Amniotic stem cell (primary cell): ENCODE measurements at places on chromosomes 2 and 18.

DNA sequence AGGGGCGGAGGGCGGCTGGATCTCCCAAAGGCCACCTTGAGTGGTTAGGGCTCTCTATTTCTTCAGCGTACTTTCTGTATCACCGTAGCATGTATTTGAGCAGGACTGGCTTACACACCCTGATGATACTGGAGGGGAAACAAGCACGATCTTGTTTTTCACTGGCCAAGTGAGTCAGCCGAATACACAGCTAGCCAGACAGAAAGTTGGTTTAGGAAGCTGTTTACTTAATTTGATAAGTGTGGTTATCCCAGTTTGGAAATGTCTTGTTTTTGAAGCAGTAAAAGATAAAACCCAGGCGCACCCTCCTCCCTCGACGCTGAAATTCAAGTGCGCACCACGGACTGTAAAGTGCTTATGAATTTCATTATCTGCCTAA is 582 bp downstream of the RIOK3 start:
- DNase-seq: no peak

DNA sequence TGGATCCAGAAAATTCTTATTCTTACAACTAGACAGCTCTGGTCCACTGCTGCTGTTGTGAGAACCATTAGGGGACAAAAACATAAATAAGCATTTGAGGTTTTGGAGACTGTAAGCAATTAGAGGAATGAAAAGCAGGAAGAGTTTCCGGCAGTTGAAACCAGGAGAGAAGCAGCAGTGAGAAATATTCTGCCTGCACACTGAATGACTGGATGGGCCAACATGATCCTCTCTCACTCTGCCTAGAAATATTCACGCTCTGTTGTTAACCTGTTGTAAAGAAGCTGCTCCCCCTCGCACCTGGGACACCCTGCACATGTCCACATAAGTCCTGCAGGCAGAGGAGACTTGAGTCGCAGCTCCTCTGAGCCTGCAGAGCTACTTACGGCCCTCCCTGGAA is 60.4 kb upstream of the RNF152 start:
- DNase-seq: no peak

DNA sequence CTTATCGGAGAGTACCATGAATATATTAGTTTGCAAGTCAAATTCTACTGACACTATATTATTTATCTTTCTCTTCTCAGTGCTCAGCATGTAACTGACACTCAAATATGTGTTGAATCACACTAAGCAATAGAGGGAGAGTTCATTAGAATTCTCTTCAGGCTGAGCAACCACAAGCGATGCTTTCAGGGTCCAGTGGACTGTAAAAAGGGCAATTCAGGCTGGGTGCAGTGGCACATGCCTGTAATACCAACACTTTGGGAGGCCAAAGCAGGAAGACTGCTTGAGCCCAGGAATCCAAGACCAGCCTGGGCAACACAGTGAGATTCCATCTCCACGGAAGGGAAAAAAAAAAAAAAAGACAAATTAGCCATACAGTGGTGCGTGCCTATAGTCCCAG is 16.3 kb downstream of the PDE6D start:
- no peak for DNase-seq

DNA sequence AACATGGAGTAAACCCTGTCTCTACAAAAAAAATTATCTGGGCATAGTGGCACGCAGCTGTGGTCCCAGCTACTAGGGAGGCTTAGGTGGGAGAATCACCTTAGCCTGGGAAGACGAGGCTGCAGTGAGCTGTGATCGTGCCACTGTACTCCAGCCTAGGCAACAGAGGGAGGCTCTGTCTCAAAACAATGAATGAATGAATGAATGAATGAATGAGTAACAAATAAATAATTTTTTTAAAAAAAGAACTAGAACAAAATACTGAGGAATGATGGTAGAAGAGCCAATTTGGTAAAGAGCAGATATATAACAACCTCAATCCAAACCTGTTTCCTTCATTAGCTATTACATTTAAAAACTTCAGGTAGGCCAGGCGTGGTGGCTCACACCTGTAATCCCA is 60.1 kb downstream of the STRN start:
- DNase-seq: no peak

- DNase-seq: no peak
These were observed 47.6 kb downstream of the ITGAV start for GRCh38 chr2:186637497-186637800.

GRCh38 chr2:107078584-107078983 is 192.6 kb upstream of the ST6GAL2 start:
- no peak for DNase-seq

DNA sequence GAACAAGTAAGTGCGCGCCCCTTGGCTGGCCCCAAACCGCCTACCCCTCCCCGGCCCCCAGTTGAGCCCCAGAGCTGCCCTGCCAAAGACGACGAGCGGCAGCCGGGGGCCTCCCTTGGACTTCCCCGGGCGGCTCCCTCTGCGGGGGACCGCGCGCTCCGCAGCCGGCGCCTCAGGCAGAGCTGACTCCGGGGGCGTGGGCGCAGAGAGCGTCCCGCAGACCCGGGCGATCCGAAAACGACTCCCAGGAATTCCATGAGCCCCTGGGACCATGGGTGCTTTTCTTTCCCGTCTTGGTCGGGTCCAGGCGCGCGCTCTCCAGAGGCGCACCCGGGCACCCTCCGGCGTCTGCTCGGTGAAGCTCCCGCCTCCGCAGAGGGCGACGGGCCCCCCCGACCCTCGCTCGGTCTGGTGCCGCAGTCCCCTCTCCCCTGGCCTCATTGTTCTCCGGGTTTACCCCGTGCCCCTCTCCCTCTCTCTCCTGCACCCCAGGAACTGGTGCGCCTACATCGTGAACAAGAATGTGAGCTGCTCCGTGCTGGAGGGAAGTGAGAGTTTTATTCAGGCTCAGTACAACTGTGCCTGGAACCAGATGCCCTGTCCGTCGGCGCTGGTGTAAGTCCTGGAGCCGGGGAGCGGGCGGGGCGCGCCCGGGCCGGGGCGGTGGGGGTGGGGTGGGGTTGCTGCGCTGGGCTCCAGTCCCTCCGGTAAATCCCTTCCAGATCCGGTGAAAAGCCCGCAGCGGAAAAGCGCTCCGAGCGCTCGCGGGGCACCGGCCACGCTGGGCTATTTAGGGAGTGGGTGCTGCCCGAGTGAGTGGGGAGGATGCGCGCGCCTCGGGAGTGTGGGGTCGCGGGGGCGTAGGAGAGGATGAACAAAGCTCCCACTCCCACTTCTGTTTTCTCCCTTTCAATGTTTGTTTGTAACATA is 776 bp downstream of the EMILIN2 start:
- DNase-seq: no peak

DNA sequence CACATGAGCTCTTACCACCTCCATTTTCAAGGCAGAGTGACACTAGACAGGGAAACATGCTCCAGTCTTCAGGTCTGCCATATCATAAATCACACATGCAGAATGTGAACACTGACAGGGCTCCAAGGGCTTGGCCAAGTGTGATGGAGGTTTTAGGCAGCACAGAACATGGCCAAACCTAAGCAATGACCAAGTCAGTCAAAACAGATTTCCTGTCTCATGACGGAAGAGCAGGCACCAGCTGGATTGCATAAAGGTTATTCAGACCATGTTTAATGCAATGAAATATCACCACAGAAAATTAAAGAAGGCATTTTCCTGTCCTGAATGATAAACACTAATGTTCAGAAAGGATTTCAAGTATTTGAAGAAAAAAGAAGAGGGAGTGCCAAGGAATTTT is 72.5 kb downstream of the SUMO1 start:
- DNase-seq: no peak

DNA sequence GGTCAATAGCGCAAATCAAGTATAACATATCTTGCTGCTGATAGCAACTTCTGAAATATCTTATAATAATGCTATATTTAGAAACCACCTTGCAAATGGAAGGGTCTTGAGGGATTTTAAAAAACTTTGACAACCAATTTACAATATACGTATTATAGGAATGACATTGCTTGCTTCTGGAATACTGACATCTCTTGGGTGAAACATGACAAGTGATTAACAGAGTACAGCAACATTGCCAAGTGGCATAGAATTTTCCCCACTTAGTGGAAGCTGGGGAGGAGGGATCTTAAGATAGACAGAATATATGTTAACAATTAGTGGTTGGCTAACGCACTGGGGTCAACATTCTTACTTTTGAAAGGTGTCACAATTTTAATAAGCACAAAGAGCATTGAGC is 133.6 kb upstream of the TMEFF2 start:
- no peak for DNase-seq

DNA sequence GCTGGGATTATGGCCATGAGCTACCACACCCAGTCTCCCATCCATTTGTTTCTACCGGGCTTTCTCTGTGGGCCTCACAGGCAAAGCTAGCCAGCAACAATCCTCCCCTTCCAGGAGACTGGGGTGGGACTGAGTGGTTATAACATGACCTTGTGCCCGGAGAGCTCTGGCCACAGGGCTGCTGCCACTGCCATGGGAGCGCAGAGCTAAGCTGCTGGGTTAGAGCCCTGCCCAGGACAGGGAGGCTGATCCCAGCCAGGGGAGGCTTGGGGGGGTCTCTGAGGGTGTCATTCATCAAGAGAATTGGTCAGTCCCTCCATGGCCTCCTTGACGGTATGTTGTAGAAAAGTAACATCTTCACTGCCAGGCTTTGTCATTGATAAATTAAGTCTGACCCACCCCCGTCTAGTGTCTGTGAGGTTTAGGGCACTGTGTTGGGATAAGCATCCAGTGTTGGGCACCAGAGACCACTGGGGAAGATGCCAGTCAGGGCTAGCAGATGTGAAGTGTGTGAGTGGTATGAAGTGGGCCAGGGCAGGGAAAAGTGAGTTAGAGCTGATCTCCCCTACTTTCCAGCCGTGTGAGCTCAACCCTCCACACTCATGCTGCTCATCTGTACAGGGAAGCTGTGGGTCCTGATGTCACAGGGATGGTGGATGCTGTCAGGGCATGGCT is 368.4 kb upstream of the HS6ST1 start:
- no peak for DNase-seq

- DNase-seq: no peak
These were observed 213.4 kb downstream of the TMEM163 start for GRCh38 chr2:134505446-134505845.

DNA sequence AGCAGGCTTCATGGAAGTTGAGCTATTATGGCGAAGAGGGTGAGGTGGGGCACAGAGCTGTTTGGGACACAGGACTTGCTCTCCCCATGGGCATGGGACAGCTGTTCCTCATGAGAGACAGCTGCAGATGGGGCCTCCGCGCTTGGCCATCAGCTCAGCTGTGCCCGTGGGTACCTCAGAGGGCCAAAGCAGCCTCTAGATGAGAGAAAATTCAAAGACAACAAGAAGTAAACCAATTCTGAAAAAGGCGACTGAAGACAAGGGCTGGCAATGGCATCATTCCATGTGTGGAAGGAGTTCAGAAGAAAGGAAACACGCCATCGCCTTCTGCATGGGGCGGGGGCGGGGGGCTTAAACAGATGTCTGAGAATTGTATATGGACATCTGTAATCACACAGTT is 136.2 kb downstream of the BCL2 start:
- no peak for DNase-seq

DNA sequence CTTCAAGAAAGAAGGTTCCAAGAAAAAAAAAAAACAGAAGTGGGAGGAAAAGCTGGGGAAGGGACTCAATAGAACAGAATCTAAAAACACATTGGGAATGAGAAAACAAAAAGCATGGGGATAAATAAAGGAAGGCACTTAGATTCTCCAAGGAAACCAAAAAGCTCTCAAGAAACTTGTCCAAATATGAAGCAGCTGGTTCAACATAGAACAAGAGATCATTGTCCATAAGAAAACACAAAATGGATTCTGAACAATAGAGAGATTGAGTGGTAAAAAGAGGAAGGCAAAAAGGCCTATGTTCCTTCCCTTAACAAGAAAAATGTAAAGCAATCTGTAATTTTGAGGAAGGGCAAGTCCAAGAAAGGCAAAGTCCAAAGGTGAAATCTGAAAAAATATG is 32.9 kb upstream of the ALK start:
- no peak for DNase-seq

DNA sequence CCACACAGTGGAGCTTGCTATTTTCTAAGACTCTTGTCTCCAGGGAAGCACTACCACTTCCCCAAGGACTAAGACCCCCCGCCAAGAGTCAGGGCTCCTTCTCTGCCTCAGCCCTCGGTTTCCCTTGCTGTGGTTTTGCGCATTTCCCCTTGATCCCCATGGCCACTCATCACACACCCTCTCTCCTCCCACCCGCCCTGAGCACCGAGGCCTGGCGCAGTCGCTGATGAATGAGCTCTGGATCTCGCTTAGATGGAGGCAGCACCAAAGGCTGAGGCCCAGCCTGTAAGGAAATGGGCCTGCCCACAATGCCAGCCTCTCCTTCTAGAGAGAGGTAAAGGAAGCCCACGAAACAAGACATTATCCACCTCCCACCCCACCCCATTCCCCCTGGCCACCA is 96.9 kb downstream of the TNS1 start:
- no peak for DNase-seq

DNA sequence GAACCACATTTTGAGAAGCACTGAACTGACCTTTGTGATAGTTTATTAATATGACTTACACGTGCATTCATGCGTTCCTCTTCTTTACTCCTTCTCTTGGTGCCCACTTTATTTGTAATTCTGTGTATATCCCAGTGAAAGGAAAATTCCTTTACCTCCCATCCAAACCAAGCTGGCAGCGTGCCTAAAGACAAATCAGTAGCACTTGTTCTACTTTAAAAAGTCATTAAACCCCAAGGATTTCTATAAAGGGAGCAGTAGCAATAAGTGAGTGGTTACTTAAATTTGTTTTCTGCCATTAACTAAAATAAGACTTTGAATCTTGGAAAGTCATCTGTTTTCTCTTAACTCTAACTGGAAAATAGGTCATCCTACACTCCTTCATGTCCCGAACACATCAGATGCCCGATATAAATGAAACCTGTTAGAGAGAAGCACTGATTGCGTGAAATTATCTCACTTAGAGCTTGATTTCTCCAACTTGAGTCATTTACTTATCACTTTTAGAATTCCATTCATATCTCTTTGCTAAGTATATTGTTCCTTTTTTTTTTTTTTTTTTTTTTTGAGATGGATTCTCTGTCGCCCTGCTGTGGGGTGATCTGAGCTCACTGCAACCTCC is 10.7 kb downstream of the PIK3C3 start:
- DNase-seq: no peak

DNA sequence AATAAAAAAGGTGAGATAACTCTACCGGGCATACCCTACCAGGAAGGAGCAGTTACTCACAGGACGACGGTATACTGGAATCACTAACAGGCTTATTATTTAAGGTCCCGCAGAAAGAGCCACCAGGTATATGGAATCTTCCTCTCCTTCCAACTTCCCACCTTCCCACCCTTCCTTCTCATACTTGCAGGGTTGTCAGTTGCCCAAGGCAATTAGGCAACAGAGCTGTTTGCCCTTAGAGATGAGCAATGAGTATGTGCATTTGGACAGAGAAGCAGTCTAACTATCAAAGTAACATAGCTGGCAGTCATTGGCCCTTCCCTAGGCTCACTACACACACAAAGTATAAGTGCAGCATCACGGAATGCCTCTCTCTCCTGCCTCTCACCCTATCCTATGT is 32.1 kb upstream of the EVA1A start:
- no peak for DNase-seq

- DNase-seq: no peak
These were observed 23.8 kb upstream of the CCL20 start for GRCh38 chr2:227789803-227790202.

DNA sequence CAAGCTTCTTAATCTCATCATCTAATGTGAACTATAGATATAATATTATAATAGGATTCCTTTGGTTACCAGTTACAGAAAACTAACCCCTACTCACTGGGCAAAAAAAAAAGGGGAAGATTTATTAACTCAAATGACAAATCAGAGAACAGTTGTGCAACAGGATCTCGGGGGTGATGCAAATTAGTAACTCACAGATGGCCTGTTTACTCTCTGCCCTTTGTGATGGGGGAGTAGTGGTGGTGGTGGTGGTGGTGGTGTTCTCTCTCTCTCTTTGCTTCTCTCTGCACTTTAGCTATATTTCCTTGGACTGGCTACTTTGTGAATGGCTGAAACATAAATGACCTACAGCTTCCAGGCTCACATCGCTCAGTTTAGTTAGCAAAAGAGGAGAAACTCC is 59.0 kb downstream of the TMEM247 start:
- DNase-seq: no peak
